NCI-H2029 (cell line): ENCODE measurements at places on chromosomes 2 and 18.

- peak; percentile 52 for DNase-seq
Measured at GRCh38 chr2:119264781-119265692, 41.4 kb downstream of the STEAP3 start.

DNA sequence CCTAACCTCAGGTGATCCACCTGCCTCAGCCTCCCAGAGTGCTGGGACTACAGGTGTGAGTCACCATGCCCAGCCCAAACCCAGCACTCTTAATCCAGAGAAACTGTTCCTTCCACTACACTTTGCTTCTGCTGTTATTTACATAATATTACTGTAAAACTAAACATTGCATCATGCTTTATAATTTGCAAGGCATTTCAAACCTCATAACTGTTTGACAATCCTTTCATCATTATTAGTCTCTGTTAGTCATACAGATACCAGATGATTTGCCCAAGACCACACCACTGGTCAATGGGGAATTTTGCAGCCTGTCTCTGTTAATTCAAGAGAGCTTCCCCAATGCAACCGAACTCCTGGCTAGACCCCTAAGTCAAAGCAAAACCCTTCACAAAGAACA, 338.3 kb downstream of the ALK start:
- no peak for DNase-seq

DNA sequence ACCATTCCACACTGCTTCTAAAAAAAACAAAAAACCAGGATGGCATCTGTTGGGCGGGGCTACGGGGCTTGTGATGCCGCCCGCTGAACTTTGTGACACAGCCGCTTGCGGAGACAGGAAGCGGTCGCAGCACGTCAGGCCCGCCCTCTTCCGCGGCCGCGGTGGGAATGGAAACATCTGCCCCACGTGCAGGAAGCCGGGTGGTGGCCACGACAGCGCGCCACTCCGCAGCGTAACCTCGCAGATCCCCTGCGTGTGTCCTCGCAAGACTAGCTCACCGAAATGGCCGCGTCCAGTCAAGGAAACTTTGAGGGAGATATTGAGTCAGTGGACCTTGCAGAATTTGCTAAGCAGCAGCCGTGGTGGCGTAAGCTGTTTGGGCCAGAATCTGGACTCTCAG, 168.5 kb downstream of the SUCLG1 start:
- DNase-seq = no peak

DNA sequence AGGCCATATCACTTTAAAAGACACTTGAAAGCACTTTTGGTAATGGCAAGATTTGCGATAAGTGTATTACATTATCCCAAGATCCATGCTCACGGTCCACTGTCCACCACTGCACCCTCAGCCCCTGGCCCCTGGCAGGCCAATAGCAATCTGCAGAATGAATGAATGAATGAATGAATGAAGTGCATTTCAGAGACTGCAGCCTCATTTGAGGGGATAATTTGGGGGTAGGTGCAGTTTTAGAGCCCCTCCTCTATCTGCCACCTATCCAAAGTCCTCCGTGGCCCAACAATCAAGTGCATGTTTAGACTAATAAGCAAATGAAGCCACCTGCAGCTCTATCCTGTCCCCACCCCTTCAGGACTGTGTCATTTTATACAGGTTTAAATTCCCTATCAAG, 1.3 kb upstream of the RBM44 start:
- no peak for DNase-seq

DNA sequence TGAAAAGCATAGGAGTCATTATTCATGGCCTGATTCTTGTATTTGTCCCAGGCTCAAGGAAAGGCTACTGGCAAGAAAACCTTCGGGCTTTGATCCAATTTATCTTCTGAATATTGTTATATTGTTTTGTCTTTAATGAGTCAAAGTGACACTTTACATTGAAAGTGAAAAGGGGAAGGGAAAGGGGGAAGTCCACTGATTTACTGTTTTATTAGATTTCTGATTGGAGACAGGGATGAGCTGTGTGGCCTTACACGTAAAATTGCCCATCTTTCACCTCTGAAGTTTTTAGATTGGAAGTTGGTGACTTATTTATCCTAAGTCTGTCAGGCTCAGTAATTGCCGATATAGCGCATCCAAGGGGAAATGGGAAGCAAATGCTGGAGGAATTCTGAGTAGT, 843.8 kb upstream of the LRRTM1 start:
- no peak for DNase-seq

- DNase-seq = no peak
Measured at GRCh38 chr2:45115181-45115580, 105.9 kb upstream of the SIX2 start.

- DNase-seq = no peak
Measured at GRCh38 chr2:127644066-127645025, 1.6 kb upstream of the GPR17 start.

DNA sequence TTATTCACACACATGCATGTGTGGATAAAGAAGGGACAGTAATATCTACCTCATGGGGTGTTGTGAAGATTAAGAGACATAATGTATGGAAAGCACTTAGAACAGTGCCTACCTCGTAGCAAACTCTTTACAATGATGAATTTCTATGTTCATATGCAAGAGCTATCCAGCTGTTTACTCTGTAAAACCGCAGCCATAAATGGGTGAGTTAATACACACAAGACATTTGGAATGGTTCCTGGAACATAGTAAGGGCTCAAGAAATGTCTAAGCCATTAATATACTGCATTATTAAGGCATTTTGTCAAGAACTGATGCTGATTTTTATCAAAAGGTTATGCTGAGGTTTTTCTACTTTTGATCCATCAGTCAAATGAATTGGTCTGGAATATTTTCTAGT, 1076.2 kb downstream of the TSN start:
- DNase-seq = peak; percentile 47

DNA sequence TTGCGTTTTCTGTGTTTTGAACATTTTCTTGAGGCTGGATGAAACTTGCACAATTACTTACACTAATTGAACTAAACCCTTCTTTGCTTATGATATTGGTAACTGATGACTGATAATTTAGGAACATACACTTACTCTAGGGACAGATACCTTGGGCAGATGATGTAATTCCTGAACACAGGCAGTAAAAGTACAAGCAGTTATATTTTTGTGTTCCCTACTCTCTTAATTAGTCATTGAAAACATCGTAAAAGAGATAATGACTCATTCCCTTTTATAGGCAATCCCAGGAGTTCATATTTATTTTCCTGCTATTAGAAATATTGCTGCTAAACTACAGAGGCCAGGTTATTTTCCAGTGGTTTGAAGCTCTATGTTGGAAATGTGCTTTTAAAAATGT, 46.4 kb downstream of the CCDC85A start:
- no peak for DNase-seq

- no peak for DNase-seq
Measured at GRCh38 chr2:24972315-24972961, 683 bp upstream of the DNAJC27 start.

DNA sequence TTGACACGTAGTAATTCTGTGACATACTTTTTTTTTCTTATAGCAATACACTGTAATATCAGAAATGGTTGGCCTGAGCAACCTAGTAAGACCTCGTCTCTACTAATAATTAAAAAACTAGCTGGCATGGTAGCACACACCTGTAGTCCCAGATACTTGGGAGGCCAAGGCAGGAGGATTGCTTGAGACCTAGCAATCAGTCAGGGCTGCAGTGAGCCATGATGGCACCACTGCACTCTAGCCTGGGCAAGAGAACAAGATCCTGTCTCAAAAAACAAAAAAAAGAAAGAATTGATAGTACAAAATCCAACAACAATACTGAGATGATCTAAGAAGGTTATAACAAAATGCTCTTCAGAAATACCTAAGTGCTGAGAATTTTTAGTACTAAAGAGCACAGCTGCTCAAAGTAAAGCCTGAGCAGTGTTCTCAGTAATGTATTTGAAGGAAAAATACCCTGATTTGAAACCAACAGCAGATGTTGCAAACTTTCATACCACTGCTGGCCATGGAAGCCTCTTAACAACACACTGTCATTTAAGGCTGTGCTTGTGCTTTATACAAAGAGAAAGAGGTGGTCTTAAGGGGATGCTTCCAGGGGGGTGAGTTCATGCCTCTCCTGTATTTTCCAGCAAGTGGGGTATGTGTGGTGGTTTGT, 132.6 kb upstream of the CDCA7 start:
- no peak for DNase-seq

DNA sequence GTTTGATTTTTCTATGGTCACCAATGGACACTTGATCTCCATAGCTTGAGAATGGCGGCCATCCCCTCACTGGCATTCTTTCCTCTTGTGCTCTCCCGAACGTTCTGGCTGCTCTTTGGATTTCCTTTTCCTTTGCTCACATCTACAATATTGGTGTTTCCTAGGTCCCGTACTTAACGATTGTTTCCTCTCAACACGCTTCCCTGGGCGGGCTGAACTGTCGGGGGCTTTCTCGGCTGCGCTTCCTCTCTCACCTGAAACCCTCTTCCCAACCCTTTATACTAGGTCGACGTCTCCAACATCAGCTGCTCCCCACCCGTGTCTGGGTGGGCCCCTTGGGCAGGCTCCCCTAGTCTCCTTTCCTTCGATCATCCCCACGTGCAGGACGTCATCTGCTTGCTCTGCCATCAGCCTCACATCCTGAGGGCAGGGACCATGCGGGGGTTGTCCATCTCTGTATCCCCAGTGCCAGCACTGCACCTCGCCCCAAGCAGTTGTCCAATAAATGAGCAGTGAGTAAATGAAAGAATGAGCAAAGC, 634 bp upstream of the DIS3L2 start:
- DNase-seq = no peak

DNA sequence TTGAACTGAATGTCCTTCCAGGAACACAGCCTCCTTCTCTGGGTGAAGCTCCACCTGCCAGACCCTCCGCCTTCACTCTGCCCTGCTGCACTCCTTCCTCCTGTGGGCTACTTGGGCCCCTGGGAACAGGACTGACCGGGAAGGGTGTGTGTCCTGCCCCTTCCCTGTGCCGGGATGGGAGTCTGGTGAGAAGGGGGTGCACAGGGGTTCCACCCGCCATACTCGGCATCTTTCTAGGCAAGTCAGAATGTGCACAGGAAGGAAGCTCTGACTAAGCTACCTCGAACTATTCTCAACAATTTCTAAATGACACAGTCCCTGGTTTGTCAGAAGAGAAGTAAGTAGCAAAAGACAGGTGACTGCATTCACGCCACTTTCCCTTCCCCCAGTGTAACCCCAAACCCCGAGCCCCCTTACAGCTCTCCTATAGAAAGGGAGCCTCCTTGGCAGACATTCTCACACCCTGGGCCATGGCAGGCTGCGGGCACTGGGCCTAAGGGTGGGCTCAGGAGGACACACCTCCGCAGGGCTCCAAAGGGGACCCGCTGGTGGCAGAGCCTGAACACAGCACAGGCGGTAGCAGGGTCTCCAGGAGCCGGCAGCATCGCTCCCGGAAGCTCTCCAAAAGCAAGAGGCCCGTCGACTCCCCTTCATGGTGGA, 184.1 kb downstream of the HDAC4 start:
- DNase-seq = no peak

DNA sequence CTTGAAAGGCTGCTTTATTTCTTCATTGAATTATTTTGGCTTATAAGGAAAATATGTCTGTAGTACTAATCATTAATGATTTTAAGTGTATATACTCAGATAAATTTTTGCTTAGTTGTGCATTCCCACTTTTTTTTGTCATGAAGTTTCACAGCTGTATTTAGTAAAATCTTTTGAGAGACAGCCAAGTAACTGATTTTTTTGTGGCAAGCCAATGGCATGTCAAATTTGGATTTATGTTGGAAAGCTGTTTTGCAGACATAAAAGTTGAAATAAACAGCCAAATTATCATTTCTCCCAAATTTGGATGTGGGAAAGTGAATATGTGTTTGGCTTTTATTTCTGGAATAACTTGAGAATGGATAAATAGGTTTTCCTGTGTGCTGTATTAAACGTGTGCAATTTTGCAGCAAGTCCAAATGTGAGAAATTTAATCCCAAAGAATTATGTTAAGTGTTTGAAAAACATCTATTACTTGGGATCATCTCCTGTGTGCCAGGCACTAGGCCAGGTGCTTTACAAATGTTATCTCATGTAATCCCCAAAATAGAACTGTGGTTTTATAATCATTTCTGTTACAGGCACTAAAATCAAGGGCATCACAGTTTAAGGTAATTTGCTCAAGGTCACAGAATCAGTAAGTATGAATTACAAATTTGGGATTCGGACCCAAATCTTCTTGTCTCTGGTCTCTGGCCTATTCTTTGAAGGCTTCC, 160.4 kb downstream of the PTPRM start:
- no peak for DNase-seq

DNA sequence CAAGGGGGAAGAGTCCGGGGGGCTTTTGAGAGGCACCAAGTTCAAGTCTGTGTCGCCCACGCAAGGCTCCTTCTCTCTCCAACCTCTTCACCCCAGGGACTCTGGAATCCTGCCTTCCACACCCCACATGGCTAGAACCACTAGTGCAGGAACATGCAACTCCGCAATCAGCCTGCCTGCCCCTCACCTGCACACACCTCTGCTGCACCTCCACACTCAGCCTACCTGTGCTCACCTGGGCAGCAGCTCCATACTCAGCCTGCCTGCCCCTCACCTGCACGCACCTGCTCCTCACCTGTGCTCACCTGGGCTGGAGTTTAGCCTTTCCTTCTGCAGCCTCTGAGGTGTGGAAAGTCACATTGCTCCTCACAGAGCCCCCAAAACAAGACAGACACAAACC, 277.4 kb downstream of the NDUFA10 start:
- no peak for DNase-seq

- DNase-seq = no peak
Measured at GRCh38 chr2:101533561-101534148, 58.7 kb upstream of the RFX8 start.

DNA sequence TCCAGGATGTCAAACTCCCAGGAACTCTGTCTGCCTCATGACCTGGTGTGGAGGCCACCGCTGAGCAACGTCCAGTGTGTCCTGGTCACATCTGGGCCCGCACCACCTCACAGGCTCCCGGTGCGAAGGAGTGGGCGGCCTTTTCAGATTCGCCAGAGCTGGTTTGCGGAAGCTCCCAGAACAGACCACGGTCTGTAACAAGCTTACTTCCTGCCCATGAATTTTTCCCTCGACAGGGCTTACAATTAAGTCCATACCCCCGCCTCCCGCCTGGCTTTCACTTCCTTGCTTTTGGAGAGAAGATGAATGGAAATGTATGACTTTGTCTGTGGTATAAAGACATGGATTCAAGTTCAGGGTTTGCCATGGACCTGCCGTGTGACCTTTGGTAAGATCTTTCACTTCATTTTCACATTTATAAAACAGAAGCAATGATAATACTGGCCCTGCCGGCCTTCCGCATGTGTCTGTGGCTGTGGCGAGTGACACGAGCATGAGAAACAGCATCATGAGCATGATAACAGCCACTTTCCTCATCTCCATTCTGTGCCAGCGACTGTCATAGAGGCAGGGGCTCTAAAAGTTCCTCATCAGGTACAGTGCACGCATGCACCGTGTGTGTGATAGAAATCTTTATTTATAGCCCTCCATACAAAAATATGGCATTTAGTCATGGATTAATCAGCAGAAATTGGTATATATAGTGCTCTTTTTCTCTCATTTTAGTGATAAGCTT, 31.0 kb upstream of the KCNF1 start:
- no peak for DNase-seq

DNA sequence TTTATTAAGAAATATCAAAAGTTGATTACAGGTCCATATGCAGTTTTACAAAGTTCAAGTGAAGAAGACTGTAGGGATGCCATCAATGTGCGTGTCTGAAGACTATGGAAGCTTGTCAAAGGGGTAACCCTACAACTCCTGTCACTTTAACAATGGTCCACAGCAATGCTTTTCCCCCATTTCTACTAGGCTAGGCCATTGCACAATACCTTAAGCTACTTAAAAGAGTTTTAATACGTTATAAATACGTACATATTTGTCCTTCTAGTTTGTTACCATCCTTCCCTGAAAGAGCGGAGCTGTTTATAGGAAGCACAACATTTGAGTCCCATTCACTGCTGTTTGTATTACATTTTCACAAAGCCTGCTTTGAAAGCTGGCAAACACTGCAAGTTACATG, 26.7 kb downstream of the CNRIP1 start:
- DNase-seq = no peak
